ENCODE measurements at places on chromosomes 13 and 19. TPM values are rescaled to one million over a fixed set of nuclear protein-coding genes. Genes with fewer than 3 reads are reported as not detected.
A peak's percentile ranks its signal among the peaks of the same experiment; 100 is the strongest.

MEIOSIN gene
- not detected for total RNA-seq

SYMPK gene
- 32.0 TPM for total RNA-seq

GRCh38 chr13:37029617-37030016 lies 29.0 kb downstream of the EXOSC8 start:
- H3K4me1 ChIP-seq: no peaks in the 10 kb centered on the region
- DNase-seq: no peak
- no peak overlapping the region for H3K4me3 ChIP-seq
- H3K36me3 ChIP-seq: peaks cover 92% of the 10 kb centered on the region
- H3K27ac ChIP-seq: no peak overlapping the region

DNA sequence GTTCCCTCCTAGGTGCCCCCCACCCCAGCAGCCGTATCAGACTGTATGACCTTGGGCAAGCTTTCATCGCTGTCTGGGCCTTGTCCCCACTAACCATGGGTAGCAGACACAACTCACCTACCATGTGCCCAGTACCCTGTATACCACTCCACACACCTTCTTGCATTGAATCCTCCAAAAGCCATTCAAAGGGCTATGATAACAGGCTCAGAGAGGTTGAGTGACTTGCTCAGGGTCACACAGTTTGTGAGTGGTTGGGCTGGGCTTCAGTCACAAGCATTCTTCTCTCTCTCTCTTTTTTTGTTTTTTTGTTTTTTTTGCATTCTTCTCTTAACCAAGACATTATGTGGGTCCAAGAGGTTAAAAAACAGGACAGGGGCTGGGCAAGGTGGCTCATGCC lies 2.6 kb downstream of the RASAL3 start:
- DNase-seq: no peak
- peaks cover 28% of the 10 kb centered on the region for H3K27me3 ChIP-seq
- H3K27ac ChIP-seq: no peak overlapping the region
- H3K4me1 ChIP-seq: peaks cover 8% of the 10 kb centered on the region
- no peak overlapping the region for H3K4me3 ChIP-seq

GRCh38 chr19:10620786-10621185 lies 4.6 kb upstream of the SLC44A2 start:
- H3K36me3 ChIP-seq: peaks cover 4% of the 10 kb centered on the region
- no peaks in the 10 kb centered on the region for H3K27me3 ChIP-seq
- no peak overlapping the region for H3K27ac ChIP-seq
- H3K4me3 ChIP-seq: no peak overlapping the region
- peaks cover 22% of the 10 kb centered on the region for H3K4me1 ChIP-seq

DNA sequence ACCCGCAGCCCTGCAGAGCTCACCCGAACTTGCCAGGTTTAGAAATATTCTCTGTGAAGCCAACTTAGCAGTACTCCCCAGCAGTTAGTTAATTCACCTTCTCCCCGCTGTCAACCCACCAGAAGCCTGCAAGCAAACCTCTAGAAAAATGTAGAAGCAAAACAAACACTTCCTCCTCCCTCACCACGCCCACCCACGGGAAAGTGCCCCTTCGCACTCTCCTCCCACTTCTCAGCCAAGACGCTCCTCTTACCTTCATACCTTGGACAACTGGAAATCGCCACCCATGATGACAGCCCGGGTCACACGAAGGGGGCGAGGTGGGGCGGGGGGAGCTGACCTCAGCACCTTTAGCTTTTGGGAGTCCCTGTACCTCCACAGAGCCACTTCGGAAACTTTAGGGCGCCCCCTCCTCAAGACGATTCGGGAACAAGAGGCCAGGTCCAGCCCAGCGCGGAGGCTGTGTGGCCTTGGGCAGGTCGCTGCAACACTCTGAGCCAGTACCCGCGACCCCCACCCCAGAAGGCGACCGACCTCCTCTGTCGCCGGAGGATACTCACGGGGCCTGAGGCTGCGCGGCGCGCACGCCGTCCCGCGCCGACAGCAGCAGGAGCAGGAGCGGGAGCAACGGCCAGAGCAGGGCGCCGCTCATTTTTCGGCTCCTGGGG lies 485 bp downstream of the CPAMD8 start:
- peaks cover 33% of the 10 kb centered on the region for H3K27me3 ChIP-seq
- H3K36me3 ChIP-seq: no peaks in the 10 kb centered on the region
- peak overlapping the region; percentile 30 for H3K4me3 ChIP-seq
- DNase-seq: no peak
- H3K27ac ChIP-seq: no peak overlapping the region

GRCh38 chr13:111531505-111531904 lies 211.1 kb downstream of the TEX29 start:
- H3K27me3 ChIP-seq: no peaks in the 10 kb centered on the region
- no peak overlapping the region for H3K27ac ChIP-seq
- H3K36me3 ChIP-seq: no peaks in the 10 kb centered on the region
- peaks cover 11% of the 10 kb centered on the region for H3K4me1 ChIP-seq
- DNase-seq: no peak

DNA sequence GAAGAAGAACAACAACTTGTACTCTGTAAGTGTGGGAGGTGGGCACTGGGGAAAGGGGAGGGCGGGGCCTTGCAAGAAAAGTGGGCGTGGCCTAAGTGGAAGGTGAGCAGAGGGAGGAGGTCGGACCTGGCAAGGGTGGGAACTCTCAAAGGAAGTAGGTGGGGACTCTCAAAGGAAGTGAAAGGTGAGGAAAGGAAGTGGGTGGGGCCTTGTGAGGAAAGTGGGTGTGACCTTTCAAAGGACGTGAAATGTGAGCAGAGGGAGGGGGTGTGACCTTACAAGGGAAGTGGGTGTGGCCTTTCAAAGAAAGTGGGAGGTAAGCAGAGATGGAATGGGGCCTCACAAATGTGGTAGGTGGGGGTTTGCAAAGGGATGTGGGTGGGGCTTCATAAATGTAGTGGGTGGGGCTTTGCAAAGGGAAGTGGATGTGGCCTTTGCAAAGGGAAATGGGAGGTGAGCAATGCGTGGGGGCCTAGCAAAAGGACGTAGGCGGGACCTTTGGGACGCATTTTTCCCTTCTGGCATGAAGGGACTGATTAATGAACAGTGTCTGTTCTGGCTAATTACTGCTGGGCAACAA lies 25.9 kb downstream of the ACSBG2 start:
- H3K27ac ChIP-seq: no peak overlapping the region
- no peaks in the 10 kb centered on the region for H3K27me3 ChIP-seq
- H3K4me1 ChIP-seq: no peaks in the 10 kb centered on the region
- no peaks in the 10 kb centered on the region for H3K36me3 ChIP-seq
- H3K4me3 ChIP-seq: no peak overlapping the region
- no peak for DNase-seq

DNA sequence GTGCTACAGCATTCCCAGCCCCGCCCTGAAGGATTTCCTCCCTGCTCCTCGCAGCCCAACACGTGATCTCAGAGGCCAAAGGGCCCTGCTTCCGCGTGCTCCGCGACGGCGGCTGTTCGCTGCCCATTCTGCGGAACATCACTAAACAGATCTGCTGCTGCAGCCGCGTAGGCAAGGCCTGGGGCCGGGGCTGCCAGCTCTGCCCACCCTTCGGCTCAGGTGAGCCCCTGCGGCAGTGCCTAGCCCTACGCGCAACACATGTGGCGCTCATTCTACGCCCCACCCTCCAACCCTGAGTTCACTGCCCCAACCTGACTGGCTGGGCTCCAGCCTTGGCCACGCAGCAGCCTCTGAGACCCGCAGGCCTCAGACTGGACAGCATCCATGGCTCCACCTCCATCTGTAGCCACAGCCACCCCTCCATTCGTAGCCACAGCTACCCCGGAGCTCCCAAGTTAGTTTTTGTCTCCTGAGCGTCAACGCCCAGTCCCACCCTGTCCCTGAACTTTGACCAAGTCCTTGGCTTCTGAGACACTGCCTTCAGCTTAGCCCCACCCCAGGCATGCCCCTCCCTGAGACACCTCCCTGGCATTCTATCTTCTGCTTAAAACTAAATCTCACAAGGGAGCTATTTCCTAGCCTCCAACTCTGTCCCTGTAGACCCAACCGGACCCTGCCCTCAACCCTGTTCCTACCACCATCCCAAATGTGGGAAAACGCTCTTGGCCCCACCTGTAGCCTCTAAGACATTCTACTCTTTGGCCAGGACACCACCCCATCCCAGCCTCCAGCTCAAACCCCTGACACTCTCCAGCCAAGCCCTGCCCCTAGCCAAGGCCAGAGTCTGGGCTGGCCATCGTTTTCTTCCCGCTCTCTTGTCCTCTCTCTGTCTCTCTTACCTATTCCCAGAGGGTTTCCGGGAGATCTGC lies 6.4 kb downstream of the LTBP4 start:
- no peak for DNase-seq
- H3K27me3 ChIP-seq: no peaks in the 10 kb centered on the region
- no peak overlapping the region for H3K4me3 ChIP-seq
- H3K36me3 ChIP-seq: no peaks in the 10 kb centered on the region

DNA sequence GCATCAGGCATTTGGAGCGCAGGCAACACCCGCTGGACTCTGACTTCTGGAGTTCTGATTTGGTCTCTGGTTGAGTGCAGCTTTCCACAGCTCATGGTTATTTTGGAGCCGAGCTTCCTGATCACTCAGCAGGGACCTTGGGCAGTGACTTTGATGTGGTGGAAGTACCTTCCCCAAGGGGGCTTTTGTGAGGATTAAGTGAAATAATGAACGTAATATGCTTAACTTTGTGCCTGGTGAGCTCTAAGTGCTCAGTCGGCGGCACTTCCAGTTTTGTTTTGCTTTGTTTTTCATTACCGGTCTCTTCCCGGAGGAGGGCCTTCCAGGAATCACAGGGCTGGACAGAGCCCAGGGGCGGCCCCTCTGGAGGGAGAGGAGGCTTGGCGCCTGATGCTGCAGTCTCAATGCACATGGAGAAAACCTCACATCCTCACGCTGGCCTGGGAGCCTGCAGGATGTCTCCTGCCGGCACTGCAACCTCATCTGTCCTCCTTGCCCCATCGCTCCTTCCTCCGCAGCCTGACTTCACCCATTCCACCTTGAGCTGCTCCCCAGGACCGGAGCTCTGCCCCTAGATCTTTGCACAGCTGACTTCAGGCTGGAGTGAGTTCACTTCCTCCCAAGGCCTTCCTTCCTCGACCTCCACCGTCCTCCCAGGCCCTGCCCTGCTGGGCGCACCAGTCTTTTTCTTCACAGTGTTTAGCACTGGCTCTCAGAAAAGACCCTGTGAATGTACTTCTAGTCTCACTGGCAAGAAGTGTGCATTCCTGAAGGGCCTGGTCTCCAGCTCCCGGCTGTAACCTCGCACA lies 1.5 kb downstream of the PLEKHF1 start:
- H3K4me3 ChIP-seq: peak overlapping the region; percentile 76
- H3K27me3 ChIP-seq: no peaks in the 10 kb centered on the region
- no peak for DNase-seq
- peak overlapping the region; percentile 87 for H3K27ac ChIP-seq
- peaks cover 8% of the 10 kb centered on the region for H3K36me3 ChIP-seq

GRCh38 chr19:10007371-10008183 lies 2.7 kb downstream of the COL5A3 start:
- peaks cover 31% of the 10 kb centered on the region for H3K27me3 ChIP-seq
- H3K4me3 ChIP-seq: peak overlapping the region; percentile 59
- peaks cover 21% of the 10 kb centered on the region for H3K36me3 ChIP-seq

DNA sequence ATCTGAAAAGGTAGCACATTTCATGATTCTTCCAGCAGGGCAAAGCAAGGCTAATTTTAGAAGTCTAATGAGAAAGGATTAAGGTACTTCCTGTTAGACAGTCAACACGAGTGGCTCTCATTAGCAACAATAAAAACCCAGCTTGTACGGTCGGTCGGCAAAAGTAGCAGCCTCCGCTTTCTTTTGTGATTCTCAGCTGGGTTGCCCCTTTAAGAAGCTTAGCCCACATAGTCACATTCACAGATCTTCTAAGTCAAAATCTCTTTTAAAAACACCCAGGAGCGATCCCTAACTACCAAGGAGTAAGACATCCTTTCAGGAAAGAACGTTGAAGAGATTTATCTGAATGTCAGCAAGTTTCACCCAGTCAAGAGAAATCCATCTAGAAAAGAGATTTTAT lies 684.8 kb downstream of the DIAPH3 start:
- H3K4me1 ChIP-seq: peaks cover 16% of the 10 kb centered on the region
- no peak overlapping the region for H3K4me3 ChIP-seq
- H3K27me3 ChIP-seq: no peaks in the 10 kb centered on the region
- DNase-seq: no peak
- no peak overlapping the region for H3K27ac ChIP-seq
- H3K36me3 ChIP-seq: no peaks in the 10 kb centered on the region

DNA sequence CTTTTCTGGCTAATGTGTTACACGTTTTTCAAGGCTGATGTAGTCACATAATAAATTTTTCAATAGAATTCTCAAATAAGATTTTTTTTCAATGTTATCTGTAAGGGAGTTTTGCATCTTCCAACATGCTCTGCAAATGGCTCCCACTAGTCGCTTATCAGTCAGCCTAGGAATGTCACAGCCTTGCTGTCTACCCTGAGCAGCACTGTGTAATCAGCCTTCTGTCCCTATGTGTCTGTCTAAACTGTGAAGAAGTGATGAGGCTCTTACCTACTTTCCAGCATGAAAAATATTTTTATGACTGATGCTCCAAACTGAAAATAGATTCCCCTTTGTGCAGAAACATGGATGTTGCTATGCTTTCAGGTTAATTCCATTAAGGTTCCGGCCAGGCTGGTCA lies 75.1 kb upstream of the FAM216B start:
- no peaks in the 10 kb centered on the region for H3K27me3 ChIP-seq
- H3K4me3 ChIP-seq: no peak overlapping the region
- no peak for DNase-seq

DNA sequence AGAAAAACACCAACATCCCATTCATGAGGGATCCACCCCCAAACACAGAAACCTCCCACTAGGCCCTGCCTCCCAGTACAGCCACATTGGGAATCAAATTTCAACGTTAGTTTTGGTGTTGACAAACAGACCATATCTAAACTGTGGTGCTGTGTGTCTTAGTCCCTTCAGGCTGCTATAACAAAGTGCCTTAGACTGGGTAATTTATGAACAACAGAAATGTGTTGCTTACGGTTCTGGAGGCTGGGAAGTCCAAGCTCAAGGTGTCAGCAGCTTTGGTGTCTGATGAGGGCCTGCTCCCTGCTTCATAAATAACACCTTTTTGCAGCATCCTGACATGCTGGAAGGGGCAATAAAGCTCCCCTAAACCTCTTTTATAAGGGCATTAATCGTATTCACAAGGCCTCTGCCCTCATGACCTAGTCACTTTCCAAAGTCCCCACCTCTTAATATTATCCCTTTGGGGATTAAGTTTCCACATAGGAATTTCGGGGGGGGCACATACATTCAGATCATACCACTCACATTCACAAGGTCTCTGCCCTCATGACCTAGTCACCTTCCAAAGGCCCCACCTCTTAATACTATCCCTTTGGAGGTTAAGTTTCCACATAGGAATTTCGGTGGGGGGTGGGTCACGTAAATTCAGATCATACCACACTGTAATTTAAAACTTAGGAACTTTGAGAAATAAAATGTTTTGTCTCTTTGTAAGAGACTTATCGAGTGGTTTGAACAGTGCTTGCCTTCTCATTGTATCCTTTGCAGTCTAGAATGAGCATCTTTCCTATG lies 27.5 kb downstream of the ZNF507 start:
- H3K27me3 ChIP-seq: no peaks in the 10 kb centered on the region
- no peak for DNase-seq
- H3K4me1 ChIP-seq: peaks cover 18% of the 10 kb centered on the region
- H3K27ac ChIP-seq: peak overlapping the region; percentile 52
- H3K36me3 ChIP-seq: peaks cover 9% of the 10 kb centered on the region
- H3K4me3 ChIP-seq: no peak overlapping the region

- DNase-seq: no peak
- H3K4me1 ChIP-seq: peaks cover 10% of the 10 kb centered on the region
- no peaks in the 10 kb centered on the region for H3K36me3 ChIP-seq
- no peak overlapping the region for H3K27ac ChIP-seq
- no peak overlapping the region for H3K4me3 ChIP-seq
- no peaks in the 10 kb centered on the region for H3K27me3 ChIP-seq
These were observed 86.1 kb downstream of the FRY start for GRCh38 chr13:32117701-32118100.

Data from esophagus muscularis mucosa (tissue), 4 donors.